Kidney (tissue), 22 donors: ENCODE measurements at places on chromosomes 6 and 20. TPM values are rescaled to one million over a fixed set of nuclear protein-coding genes. Genes with fewer than 3 reads are reported as not detected.

GRCh38 chr6:134111062-134111677 is 58.7 kb upstream of the SLC2A12 start:
- DNase-seq: no peak

Gene EEF1E1
- 35.4 TPM for total RNA-seq

- DNase-seq: no peak
Observed at GRCh38 chr20:45069261-45069660, 31.7 kb downstream of the KCNS1 start.

DNA sequence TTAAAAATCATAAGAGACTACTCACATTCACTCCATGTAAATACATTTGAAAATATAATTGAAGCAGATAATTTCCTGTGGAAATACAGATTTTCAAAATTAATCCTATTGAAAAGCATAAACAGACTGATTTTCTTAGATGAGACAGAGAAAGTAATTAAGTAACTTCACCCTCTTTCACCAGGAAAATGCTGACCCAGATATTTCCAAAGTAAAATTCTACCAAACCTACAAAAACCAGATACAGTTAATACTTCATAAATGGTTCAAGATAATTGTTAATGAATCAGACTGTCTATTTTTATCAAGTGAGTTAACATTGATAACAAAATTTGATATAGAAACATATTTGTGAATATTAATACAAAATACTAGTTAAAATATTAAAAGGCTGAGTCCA is 233.5 kb upstream of the KHDRBS2 start:
- DNase-seq: no peak

DNA sequence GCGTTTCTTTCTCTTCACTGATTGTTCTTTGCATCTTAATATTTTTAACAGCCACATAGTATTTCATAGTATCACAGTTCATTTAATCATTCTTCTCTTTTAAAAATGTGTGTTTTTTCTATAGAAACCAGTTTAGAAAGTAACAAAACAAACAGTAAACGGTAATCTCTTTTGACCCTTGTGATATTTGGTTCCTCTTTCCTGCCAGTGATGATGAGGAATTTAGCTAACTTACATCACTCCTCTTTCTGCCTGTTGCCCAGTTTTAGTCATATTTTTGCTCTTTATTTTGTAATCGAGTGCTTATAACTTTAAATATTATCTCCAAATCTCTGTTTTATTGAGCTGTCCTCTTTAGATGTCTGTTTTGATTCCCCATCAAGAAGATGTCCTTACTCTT is 38.1 kb upstream of the ZBTB24 start:
- DNase-seq: no peak

GRCh38 chr6:42899871-42900270 is 16.0 kb upstream of the PTCRA start:
- no peak for DNase-seq

- no peak for DNase-seq
Observed at GRCh38 chr6:14001329-14002012, 76.7 kb downstream of the RNF182 start.

Gene PTK6
- 1.1 TPM for total RNA-seq
